ENCODE measurements at places on chromosomes 4 and X.

DNA sequence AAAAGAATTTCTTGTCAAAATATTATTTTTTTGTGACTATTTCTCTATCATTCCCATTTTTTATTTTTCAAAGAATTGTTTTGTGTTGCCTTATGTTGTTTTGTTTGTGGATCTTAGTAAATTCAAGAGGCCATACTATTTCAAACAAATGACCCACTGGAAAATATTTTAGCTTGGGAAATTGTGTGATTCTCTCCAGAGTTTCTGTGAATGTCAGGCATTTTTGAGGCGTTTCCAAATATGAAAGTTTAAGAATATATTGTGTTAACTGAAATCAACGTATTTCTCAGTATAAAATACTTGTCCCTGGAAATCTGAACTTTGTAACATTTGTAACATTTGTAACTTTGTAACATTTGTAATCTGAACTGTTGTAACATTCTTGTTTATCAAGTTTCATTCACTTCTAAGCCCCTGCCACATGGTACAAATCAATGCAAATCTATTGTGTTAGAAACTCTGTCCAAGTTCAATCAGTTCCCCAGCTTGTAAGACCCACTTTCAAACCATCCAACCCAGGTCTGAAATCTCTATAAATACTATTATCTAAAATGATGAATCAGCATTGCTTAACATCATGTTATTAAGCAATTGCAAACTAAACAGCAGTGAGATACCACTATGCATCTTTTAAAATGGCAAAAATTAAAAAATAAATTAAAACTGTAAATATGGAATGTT is 465.4 kb upstream of the GRID2 start:
- H3K27ac ChIP-seq: no peak overlapping the region
- DNase-seq: no peak
- no peak overlapping the region for H3K4me3 ChIP-seq
- H3K36me3 ChIP-seq: no peaks in the 10 kb centered on the region
- no peaks in the 10 kb centered on the region for H3K4me1 ChIP-seq

DNA sequence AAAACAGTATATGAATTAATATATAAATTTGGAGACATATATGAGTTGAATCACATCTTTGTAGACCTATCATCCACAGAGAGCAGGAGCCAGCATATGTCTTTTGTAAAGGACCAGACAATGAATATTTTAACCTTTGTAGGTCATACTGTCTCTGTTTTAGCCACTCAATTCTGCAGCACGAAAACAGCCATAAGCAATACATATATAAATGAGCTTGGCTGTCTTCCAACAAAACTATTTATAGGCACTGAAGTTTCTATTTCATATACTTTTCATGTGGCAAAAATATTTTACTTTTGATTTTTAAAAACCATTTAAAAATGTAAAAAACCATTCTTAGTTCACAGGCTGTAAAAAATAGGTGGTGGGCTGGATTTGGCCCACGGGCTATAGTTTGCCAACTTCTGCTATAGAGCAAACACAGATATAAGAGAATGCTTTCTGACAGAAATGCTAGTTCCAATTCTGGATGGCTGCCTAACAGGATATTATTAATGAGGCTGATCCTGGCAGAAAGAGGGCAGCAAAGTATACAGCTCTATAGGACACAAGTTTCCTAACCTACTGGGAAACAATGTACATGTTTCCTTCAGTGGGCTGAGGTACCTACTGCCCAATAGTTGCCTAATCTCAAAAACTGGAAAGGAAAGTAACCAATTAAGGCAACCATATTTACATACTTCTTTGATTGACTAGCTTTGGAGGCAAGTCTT is 58.1 kb upstream of the UCP1 start:
- H3K36me3 ChIP-seq: peaks cover 14% of the 10 kb centered on the region
- peaks cover 6% of the 10 kb centered on the region for H3K4me1 ChIP-seq
- no peak overlapping the region for H3K4me3 ChIP-seq
- H3K27me3 ChIP-seq: no peaks in the 10 kb centered on the region

- no peak for DNase-seq
- H3K27ac ChIP-seq: no peak overlapping the region
- H3K36me3 ChIP-seq: peaks cover 11% of the 10 kb centered on the region
Observed at GRCh38 chrX:1601051-1601767, 9.8 kb downstream of the AKAP17A start.

GRCh38 chr4:9594948-9595347 is 150.7 kb downstream of the DEFB131A start:
- no peaks in the 10 kb centered on the region for H3K27me3 ChIP-seq
- H3K36me3 ChIP-seq: no peaks in the 10 kb centered on the region
- H3K27ac ChIP-seq: no peak overlapping the region
- DNase-seq: no peak

- no peak overlapping the region for H3K27ac ChIP-seq
- H3K4me3 ChIP-seq: no peak overlapping the region
- no peaks in the 10 kb centered on the region for H3K36me3 ChIP-seq
- DNase-seq: no peak
- H3K4me1 ChIP-seq: no peaks in the 10 kb centered on the region
Observed at GRCh38 chr4:61149278-61149677, 50.8 kb upstream of the ADGRL3 start.

GRCh38 chr4:140185412-140186081 is 31.6 kb upstream of the MAML3 start:
- no peaks in the 10 kb centered on the region for H3K36me3 ChIP-seq
- no peaks in the 10 kb centered on the region for H3K27me3 ChIP-seq
- no peak overlapping the region for H3K4me3 ChIP-seq
- H3K27ac ChIP-seq: no peak overlapping the region
- no peak for DNase-seq

- no peaks in the 10 kb centered on the region for H3K4me1 ChIP-seq
- no peak for DNase-seq
- no peaks in the 10 kb centered on the region for H3K36me3 ChIP-seq
Observed at GRCh38 chrX:9476810-9477575, 12.1 kb downstream of the TBL1X start.

GRCh38 chrX:47960406-47960805 is 43.4 kb downstream of the ZNF182 start:
- no peak overlapping the region for H3K27ac ChIP-seq
- no peaks in the 10 kb centered on the region for H3K4me1 ChIP-seq
- no peak overlapping the region for H3K4me3 ChIP-seq
- H3K27me3 ChIP-seq: no peaks in the 10 kb centered on the region
- H3K36me3 ChIP-seq: no peaks in the 10 kb centered on the region

- H3K4me3 ChIP-seq: no peak overlapping the region
- no peaks in the 10 kb centered on the region for H3K4me1 ChIP-seq
- no peak overlapping the region for H3K27ac ChIP-seq
- no peak for DNase-seq
- H3K36me3 ChIP-seq: no peaks in the 10 kb centered on the region
Observed at GRCh38 chrX:120287513-120288112, 23.6 kb downstream of the TMEM255A start.

DNA sequence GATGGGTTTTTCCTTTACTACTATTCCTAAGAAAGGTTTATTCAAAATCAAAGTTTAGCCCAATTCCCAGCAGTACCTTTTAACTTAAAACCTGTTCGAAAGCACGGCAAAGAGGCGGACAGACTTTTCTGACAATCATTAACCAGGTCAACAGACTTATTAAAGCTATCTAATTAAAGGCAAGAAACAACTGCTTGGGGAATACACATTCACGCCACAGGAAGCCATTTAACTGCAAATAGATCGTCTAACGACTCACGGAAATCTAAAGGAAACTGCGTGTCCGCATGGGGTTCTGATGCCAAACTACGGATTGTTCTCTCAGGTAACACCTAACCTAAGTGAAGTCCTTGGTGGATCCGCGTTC is 663 bp upstream of the USP53 start:
- H3K36me3 ChIP-seq: no peaks in the 10 kb centered on the region
- H3K27ac ChIP-seq: peak overlapping the region; percentile 99
- no peak for DNase-seq
- peak overlapping the region; percentile 97 for H3K4me3 ChIP-seq
- no peaks in the 10 kb centered on the region for H3K27me3 ChIP-seq
- H3K4me1 ChIP-seq: peaks cover 33% of the 10 kb centered on the region

GRCh38 chr4:10866666-10867065 is 182.1 kb upstream of the CLNK start:
- no peaks in the 10 kb centered on the region for H3K27me3 ChIP-seq
- H3K4me1 ChIP-seq: no peaks in the 10 kb centered on the region

DNA sequence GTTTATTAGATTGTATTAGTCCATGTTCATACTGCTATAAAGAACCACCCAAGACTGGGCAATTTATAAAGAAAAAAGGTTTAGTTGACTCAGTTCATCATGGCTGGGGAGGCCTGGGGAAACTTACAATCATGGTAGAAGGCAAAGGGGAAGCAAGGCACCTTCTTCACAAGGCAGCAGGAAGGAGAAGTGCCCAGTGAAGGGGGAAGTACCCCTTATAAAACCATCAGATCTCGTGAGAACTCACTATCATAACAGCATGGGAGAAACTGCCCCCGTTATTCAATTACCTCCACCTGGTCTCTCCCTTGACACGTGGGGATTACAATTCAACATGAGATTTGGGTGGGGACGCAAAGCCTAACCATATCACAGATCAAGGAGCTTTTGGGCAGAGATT is 8.1 kb upstream of the HSD17B13 start:
- no peaks in the 10 kb centered on the region for H3K36me3 ChIP-seq

- no peaks in the 10 kb centered on the region for H3K27me3 ChIP-seq
- H3K27ac ChIP-seq: no peak overlapping the region
- DNase-seq: no peak
- no peaks in the 10 kb centered on the region for H3K36me3 ChIP-seq
- H3K4me1 ChIP-seq: no peaks in the 10 kb centered on the region
Observed at GRCh38 chr4:154305616-154306015, 186.0 kb downstream of the DCHS2 start.

- no peaks in the 10 kb centered on the region for H3K27me3 ChIP-seq
- no peak for DNase-seq
- no peak overlapping the region for H3K27ac ChIP-seq
- no peaks in the 10 kb centered on the region for H3K4me1 ChIP-seq
Observed at GRCh38 chr4:118171381-118171780, 137.1 kb downstream of the NDST3 start.

- no peaks in the 10 kb centered on the region for H3K36me3 ChIP-seq
- no peak overlapping the region for H3K4me3 ChIP-seq
- no peak overlapping the region for H3K27ac ChIP-seq
- no peaks in the 10 kb centered on the region for H3K4me1 ChIP-seq
- DNase-seq: no peak
- no peaks in the 10 kb centered on the region for H3K27me3 ChIP-seq
Observed at GRCh38 chrX:15747626-15748173, 9.6 kb downstream of the CA5B start.

Measured in keratinocyte (primary cell).